ENCODE measurements at places on chromosomes 7 and 10. TPM values are rescaled to one million over a fixed set of nuclear protein-coding genes. Genes with fewer than 3 reads are reported as not detected.
A peak's percentile ranks its signal among the peaks of the same experiment; 100 is the strongest.

LZTS2 gene
- total RNA-seq: 65.5 TPM

PBLD gene
- total RNA-seq: 11.7 TPM

- H3K27me3 ChIP-seq: no peaks in the 10 kb centered on the region
- DNase-seq: no peak
- H3K27ac ChIP-seq: no peak overlapping the region
Measured at GRCh38 chr10:86373251-86373650, 6.7 kb upstream of the GRID1 start.

HYCC1 gene
- 52.3 TPM for total RNA-seq

GRCh38 chr10:118470470-118470869 lies 125.0 kb downstream of the PRLHR start:
- no peak for DNase-seq
- H3K27me3 ChIP-seq: peaks cover 36% of the 10 kb centered on the region
- H3K4me3 ChIP-seq: no peak overlapping the region
- H3K36me3 ChIP-seq: no peaks in the 10 kb centered on the region
- H3K27ac ChIP-seq: no peak overlapping the region

GRCh38 chr7:81081616-81082015 lies 162.8 kb upstream of the SEMA3C start:
- no peak for DNase-seq
- no peaks in the 10 kb centered on the region for H3K27me3 ChIP-seq
- no peaks in the 10 kb centered on the region for H3K4me1 ChIP-seq
- no peaks in the 10 kb centered on the region for H3K36me3 ChIP-seq
- H3K27ac ChIP-seq: peak overlapping the region; percentile 5

AOC1 gene
- 0.15 TPM for total RNA-seq

MICALL2 gene
- 144 TPM for total RNA-seq

- H3K27me3 ChIP-seq: no peaks in the 10 kb centered on the region
- no peak for DNase-seq
- H3K36me3 ChIP-seq: no peaks in the 10 kb centered on the region
- no peak overlapping the region for H3K4me3 ChIP-seq
Measured at GRCh38 chr7:105567024-105567423, 14.3 kb downstream of the EFCAB10 start.

GRCh38 chr10:46787321-46787615 lies 124.0 kb upstream of the PTPN20 start:
- peak overlapping the region; percentile 78 for H3K27ac ChIP-seq
- H3K4me3 ChIP-seq: peak overlapping the region; percentile 85

DNAJC30 gene
- 11.1 TPM for total RNA-seq

DNA sequence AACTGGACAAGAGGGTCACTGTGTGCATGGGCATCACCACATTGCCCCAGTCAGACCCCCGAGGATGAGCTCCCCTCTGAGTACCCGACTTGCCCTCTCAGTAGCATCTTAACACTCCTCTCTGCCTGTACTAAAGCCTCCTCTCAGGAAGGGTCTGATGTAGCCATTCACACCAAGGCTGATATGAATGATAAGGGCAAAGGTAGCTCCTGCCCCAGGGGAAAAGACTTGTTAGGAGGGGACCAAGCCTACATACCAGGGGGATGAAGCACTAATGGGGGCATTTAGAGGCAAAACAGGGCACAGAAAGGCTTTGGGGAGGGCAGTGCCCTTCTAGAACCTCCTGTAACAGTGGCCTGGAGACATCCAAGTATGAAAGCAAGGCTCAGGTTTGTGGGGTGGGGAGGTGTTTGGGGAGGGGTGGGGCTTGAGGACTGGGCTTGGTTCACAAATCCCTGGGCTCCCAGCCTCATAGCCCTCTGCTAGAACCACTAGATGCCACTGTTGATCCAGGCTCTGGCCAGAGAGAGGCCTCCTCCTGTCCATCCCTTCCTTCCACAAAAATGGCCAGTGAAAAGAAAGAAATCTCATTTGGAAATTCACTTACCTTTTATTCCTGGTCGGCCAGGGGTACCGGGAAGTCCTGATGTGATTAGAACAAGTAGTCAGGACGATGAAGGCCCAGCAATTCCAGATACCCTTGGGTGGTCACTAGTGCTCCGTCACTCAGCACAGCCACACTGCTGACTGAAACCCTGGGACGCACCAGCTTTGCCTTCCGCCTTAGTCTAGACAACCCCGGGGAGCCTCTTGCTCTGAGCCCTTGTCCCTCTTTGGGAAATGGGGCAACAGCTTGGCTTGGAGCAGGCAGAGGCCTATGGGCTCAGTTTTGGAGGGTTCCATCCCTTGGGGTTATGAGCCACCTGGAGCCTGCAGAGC lies 40.3 kb downstream of the COL17A1 start:
- peaks cover 5% of the 10 kb centered on the region for H3K4me1 ChIP-seq
- H3K27ac ChIP-seq: no peak overlapping the region
- DNase-seq: peak; percentile 50
- no peak overlapping the region for H3K4me3 ChIP-seq

All from Panc1 (cell line).